ENCODE measurements at places on chromosomes 13 and 19. TPM values are rescaled to one million over a fixed set of nuclear protein-coding genes. Genes with fewer than 3 reads are reported as not detected.

The CYSLTR2 gene
- total RNA-seq, result not detected

The MCEMP1 gene
- not detected for total RNA-seq

The OVOL3 gene
- total RNA-seq, result not detected

The TNFSF11 gene
- total RNA-seq, result not detected

The KLK11 gene
- not detected for total RNA-seq

The ZNF829 gene
- total RNA-seq, result not detected

The ZNF460 gene
- 43.1 TPM for total RNA-seq

The CYP2A7 gene
- total RNA-seq, result not detected

The TYK2 gene
- total RNA-seq, result 110 TPM

The ZNF486 gene
- not detected for total RNA-seq

All from HCT116 (cell line).